Retinal pigment epithelial cell (primary cell): ENCODE measurements at places on chromosomes 4 and X.
A peak's percentile ranks its signal among the peaks of the same experiment; 100 is the strongest.

DNA sequence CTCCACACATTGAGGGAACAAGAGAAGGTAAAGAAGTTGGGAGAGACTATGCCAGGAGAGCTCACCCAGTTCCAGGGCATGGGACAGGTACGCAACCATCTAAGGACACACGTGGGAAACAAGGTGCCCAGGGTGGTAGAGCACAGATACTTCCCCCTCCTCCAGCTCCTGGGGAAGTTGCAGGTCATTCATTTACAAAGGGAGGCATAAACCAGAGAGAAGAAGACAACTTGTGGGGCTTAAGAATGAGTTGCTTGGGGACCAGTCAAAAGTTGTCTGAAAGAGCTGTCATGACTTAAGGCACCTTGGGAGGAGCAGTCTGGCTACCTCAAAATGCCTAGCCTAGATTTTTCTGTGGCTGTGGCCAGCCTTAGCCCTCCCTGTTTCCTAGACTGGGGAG lies 186.2 kb downstream of the PTTG2 start:
- DNase-seq: no peak

DNA sequence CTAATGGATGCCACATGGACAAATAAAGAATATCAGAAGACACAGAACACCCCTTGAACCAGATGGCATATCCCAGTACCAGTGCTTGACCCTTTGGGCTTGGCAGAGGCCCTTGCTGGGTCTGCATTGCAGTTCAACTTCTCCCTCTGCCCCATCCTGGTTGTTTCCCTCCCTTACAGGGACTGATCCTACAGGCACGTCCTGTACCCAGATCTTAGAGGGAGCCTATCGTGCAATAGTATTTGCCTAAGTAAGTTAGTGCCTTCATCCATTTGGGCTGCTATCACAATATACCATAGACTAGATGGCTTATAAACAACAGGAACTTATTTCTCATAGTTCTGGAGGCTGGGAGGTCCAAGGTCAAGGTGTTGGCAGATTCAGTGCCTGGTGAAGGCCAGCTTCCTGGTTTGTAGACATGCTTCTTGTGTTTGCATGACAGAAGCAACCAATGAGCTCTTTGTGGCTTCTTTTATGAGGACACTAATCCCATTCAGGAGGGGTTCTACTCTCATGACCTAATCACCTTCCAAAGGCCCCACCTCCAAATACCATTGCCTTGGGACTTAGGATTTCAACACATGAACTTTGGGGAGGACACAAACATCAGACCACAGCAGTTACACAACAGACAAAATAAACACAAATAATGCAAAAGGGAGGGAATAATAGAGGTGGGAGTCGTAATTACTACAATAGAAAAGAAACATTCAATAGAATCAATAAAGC lies 146.5 kb upstream of the MSX1 start:
- DNase-seq: no peak

DNA sequence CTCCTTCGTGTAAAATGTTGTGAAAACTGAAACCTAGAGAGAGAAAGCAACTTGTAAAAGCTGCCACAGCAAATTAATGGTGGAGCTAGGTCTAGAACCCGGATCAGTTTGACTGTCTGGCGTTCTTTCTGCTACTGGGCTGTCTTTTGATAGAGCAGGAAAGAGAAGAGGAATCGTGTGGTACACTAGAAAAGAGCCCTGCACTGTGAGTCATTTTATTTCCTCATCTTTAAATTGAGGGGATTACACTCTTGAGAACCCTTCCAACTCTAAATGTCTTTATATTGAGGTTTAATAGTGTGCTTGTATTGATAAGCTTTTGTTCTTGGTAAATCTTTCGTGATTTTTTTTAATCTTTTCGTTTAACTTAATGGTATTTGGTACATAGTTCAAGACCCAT lies 4.3 kb downstream of the WDR44 start:
- DNase-seq: no peak

- no peak for DNase-seq
These were observed 14.2 kb upstream of the TFDP3 start for GRCh38 chrX:133232331-133232730.

- DNase-seq: no peak
These were observed 73.8 kb downstream of the FBXW7 start for GRCh38 chr4:152462047-152462446.

GRCh38 chr4:145635117-145635516 lies 15.9 kb downstream of the MMAA start:
- no peak for DNase-seq

DNA sequence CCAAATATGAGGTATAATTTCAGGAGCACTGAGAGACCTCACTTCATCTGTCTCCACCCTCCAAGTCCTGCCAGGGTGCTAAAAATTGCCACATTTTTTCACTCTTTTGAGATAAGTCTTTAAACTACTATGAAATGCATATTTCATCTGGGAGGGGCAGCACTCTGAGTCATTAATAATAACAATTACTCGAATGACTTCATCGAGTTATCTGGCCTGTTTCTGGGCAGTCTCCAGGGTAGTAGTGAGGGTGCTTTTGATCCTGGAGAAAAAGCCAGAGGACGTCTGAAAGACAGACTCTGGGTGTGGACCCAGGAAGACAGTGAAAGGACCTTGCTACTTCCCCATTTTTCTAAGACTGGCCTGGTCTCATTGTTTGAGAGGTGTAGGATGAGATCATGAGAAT lies 42.3 kb upstream of the SRD5A3 start:
- DNase-seq: peak; percentile 62

DNA sequence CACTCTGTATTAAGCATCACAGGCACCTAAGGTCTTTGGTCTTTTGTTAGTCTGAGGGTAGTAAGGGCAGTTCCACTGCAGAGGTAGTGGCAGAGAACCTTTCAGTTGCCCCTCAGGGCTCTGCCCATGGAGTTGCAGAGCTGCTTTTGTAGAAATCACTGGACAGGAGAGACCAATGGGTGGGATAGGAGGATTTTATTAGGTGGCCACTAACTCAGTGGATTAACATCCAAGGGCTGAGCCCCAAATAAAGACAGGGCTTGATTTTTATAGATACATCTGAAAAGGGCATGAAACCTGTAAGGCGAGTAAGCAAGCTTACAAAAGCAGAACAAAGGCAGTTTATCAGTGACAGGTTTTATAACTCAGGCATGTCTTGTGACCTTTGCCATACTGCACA lies 1035.4 kb downstream of the SH3BGRL start:
- DNase-seq: no peak

DNA sequence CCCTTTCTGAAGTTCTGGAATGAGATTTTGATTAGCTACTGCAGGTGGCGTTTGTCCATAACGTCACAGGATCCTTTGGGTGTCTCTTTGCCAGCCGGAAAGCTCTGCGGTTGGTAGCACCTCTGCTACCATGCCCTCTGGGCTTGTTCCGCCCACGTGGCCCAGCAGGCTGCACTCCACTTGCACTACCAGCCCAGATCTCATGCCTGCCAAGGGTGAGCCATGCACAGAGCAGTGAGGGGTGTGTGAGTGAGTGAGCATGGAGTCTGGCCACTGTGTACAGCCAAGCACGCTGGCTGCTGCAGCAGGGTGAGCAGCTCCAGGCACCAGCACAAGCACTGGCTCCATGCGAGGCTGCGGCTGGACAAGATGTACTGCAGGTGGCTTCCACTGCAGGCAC lies 6.6 kb upstream of the HNRNPD start:
- no peak for DNase-seq

DNA sequence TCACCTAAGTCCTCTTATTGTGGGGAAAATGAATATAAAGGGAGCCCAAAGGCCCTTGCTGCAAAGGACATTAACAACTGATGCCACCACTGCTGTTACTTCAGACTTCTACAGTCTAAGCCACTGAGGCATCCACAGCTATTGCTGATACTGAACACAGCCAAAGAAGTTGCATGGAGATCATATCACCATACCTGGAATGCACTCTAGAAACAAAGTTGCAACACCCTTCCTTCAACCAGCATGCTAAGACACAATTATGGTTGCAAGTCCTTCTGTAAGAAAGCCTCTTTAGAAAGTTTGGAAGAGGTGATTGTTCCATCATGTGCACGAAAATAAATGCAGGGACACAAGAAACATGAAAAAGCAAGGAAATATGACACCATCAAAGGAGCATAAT lies 105.7 kb upstream of the SH3RF1 start:
- no peak for DNase-seq

- DNase-seq: no peak
These were observed 33.1 kb upstream of the FGF5 start for GRCh38 chr4:80233390-80233789.

- DNase-seq: no peak
These were observed at the start of gene COL25A1 for GRCh38 chr4:109302361-109303139. Gene COL25A1, minus strand, starts transcription at chr4:109302658.

DNA sequence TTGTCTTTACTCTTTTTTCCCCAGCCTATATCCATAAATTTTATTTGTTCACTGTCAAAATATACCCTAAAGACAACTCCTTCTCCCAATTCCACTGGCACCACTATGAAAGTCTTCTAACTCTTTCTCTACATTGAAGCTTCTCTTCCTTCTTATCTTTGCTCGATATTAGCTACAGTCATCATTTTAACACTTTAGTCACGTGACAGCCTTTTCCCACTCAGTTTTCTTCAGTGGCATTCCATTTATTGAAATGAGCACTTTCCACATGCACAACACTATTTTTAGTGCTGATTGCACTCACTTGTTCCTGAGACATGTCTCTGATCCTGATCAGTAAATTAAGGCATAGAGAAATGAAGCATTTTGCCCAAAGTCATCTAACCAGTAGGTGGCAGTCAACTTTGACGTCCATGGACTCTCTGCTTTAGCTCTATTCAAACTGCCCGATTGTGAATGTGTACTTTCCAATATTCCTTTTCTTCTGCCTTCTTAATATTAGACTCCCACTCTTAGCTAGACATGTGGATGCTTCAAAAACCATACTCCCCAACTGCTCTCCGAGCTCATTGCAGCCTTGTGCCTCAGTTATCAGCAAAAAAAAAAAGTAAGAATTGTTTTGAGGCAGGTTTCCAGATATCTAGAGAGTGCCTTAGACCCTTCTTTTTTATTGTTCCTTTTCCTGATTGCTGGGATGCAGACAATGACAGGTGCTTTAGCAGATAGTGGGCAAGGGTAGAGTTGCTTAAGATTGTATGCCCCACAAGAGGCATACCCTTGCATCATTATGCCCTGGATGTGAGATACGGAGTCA lies 394.4 kb upstream of the ADGRL3 start:
- peak; percentile 9 for DNase-seq

DNA sequence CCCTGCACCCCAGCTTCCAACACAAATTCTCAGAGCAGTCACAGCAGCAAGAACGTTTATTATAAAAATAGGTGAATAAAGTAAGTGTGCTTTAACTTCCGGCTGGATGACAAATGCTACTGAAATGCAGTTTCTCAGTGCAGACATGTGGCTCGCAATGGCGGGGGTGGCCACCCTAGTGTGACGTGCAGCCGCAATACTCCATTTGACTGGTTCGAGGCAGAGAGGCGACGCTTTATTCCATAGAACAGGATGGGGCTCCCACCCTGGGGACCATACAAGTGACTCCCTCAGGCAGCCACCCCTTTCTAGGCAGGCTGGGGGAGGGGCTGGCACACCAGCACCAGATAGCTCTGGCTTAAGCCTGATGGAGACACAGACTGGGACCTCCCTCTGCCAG lies 14.5 kb downstream of the TNIP2 start:
- no peak for DNase-seq

GRCh38 chr4:2352729-2353221 lies 65.7 kb downstream of the ZFYVE28 start:
- DNase-seq: no peak

DNA sequence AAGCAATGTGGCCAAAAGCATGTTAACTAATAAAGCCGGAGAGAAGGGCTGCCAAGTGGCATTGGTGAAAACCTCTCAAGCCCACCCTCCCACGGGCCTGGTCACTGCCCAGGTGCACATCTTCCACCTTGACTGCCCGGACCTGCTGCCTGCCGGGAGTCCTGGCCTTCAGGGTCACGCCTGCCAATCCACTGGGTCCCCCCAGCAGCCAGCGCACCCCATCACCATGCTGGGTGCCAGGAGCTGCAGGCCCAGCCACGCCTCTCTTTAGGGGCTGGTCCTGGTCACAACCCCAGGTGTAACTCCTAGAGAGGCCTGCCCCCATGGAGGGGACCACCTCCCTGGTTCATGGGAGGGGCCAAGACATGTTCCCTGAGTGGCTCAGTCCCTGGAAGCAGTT lies 66.4 kb downstream of the PSAPL1 start:
- no peak for DNase-seq

DNA sequence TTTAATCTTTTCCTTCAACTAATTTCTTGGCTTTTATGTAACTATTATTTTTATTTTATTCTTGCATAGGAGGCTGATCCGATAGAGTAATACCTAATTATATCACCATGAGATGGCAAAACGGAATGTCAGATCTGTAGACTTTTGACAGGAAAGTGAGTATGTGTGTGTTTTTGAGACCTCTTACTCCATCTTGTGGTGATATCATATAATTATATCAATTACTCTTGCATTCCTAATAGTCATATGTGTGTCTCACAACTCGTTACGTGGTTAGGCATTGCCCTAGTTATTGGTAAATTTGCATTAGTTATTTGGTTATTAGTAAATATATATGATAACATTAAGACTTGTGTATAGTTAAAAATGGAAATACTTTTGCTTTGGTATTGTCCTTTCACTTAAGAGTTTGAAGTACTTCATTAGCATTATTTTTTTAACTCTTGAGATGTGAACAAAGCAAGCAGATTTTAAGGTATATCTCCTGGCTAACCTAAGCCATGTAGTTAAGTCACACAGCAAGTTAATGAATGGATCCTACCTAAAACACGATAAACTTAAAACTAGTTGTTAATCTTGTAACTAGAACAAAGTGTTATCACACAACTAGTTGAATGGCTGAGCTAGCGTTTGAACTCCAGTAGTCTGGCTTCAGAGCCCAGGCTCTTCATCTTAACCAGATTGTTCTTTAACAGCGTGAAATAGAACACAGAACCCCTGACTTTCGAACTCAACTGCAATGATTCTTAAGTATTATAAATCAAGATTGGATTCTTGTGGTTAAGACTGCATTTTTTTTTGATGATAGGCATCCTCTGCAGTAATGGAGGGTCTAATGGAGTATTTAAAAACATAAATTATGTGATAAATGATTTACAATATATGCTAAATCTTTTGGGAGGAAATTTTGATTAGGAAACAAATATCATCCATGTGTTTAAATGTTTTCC lies 67.1 kb downstream of the PGRMC2 start:
- peak; percentile 50 for DNase-seq

DNA sequence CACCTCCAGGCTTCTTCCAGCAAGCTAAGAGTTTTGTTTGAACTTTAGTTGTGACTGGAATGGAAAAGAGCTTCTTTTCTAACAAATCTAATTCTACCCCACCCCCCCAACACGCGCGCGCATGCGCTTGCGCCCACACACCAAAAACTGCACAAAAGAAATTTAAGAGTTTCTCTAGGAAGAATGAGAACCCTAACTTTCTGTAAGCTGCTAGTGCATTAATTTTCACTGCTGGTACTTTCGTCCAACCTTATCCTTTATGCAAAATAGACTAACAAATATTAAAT lies 9.0 kb upstream of the INTU start:
- DNase-seq: no peak
